ENCODE measurements at places on chromosomes 11 and 22.

DNA sequence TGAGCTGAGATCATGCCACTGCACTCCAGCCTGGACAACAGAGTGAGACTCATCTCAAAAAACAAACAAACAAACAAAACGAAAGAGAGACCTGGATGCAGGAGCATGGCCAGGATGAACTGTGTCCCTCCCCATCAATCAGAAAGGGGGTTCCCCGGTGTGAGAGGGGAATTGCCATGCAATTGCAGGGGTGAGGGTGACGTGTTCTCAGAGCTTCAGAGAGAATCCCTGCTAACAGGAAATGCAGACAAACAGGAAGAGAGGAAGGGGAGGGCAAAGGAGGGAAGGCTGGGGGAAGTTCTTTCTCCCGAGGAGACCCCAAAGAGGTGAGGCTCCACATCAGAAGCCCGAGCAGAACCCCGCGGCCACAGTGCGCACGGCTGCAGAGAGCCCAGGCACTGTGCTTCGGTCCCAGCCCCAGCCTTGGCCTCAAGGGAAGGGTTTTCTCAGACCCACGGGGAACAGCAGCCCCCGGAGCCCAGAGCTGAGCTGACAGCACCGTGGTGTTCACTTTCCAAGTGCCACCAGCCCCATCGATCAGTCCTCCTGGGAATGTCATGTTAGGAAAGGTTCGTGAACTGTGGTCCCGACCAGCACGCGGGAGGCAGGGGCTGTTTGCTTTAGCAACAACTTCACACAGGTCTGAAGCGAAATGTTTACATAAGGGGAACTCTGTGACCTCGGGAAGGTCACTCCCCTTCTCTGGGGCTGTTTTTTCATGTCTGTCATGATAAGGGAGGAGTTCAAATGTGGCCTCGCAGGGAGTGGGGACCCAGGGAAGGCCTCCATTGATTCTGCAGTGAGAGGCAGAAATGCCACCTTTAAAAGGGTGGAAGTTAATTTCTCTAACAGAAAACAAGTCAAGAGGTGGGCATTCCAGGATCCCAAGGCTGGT is 108.0 kb upstream of the ANO1 start:
- no peak for DNase-seq

DNA sequence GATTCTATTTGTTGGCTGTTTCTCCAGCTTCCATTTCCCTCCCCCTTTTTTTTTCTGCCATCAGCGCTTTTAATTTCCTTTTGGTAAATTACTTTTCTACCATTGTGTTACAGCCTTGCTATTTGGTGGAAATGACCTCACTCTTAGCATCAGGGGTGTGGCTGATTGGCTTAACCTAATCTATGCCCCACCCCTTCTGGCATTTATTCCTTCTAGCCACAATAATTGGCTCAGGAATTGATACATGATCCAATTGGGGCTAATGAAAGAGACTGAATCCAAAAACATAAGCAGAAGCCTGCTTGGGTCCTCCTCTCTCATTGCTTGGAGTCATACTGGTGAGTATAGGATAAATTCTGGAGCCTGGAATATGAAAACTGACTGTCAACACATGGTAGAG is 402.4 kb upstream of the LRRC4C start:
- DNase-seq = no peak

- DNase-seq = no peak
Measured at GRCh38 chr11:26931248-26931631, 62.7 kb upstream of the FIBIN start.

GRCh38 chr11:2002042-2002776 is 4.6 kb upstream of the H19 start:
- no peak for DNase-seq

DNA sequence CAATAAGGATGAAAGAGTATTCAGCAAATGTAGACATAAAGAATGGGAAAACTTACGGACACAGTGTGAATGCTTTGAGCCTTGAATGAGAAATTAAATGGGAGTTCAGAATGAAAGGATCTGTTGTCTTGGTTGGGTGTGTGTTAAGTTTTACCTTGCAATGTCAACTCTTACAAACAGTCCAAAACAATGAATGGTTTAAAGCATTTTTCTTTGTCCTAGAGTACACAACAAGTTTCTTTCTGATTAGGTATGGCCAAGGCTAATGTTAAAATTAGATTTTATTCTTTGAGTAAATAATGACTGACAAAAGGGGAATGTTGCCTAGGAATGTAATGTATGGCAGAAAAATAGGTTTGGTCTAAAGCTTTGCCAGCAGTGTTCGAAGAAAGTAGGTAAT is 2.5 kb downstream of the PTS start:
- no peak for DNase-seq

- no peak for DNase-seq
Measured at GRCh38 chr11:74507582-74507981, 14.1 kb upstream of the LIPT2 start.

GRCh38 chr11:16191868-16192240 is 164.5 kb downstream of the SOX6 start:
- no peak for DNase-seq
